ENCODE measurements at places on chromosomes 5 and 9.

GRCh38 chr9:93910598-93910997 is 44.6 kb downstream of the BARX1 start:
- no peak for DNase-seq

- DNase-seq = no peak
Measured at GRCh38 chr5:74336297-74336696, 304.2 kb downstream of the ENC1 start.

- no peak for DNase-seq
Measured at GRCh38 chr5:77635067-77635916, 3.2 kb downstream of the OTP start.

DNA sequence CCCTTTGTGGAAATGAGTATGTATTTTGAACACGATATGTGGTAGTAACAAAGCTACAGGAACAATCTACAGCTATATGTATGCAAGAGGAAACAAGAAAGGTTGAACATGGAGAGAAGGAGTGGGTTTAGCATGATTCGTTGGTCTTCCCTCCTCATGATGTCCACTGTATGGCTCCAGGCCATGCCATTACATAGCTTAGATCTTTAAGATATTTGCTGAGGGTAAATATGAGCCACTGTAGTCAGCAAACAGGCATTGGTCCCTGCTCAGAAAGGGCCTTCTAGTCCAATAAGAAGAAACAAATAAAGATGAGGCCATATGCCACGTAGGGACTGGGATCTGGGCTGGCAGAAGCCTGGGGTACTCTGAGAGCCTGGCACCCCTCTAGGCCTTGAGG is 543.2 kb upstream of the SGCD start:
- no peak for DNase-seq

DNA sequence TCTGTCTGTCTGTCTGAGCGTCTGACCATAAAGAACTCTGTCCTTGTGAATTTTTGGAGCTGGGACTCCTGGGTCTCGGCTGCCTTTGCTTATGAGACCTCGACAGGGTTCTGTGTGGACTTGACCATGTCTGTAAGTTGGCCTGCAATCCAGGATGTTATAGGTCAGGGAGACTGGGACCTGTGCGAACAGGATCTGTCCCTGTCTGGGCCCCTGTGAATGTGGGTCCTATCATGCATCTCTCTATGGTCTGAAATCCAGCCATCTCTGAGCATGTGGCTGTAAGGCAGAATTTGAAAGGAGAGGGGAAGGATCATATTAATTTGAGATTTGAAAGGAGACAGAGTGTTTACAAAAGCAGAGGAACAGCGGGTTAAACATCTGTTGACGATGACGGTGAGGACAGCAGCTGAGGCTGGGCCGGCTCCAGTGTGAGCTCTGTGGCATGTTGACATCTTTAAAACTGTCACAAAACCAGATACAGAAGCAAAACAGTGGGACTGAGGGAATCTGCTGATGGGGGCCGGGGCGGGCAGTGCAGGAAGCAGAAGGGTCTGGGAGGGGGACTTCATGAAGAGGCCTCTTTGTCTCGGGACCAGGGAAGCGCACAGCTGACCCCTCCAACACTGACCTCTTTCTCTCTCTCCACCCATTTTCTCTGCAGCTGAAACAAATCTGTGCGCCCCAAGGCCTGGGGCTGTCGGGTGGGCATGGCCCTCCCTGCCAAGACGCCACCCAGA is 19.1 kb upstream of the MVB12B start:
- DNase-seq = no peak

Data from T-helper 1 cell (primary cell).